ENCODE measurements at places on chromosomes 12 and 14. TPM values are rescaled to one million over a fixed set of nuclear protein-coding genes. Genes with fewer than 3 reads are reported as not detected.

DNA sequence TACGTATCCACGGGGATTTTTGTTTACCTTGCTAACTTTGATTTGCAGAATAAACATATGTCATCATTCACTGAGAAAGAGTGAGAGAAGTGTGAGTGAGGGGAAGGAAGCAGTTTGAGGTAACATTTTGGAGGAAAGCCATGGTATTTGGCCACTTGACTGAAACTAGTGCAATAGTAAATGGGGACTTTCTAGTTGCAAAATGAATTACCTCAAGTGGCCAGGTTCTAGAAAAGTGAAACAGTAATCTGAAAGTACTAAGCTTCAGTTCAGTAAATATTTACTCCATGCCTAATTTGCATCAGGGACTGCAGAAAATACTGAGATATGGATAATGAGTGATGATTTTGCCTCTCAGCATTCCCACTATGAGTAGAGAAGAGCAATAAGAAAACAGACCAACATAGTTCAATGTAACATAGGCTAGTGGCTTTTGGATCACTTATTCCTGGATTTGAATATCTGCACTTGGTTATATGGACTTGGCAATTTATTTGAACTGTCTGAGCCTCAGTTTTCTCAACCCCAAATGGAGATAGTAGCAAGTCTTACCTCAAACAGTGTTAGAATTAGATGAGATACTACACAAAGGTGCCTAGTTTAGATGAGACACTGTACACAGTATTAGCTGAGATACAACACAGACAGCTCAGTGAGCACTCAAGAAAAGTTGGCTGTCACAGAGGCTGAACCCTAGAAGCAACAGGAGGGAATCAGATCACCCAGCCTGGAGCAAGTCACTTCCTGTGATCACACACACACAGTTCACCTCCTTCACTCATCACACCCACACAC is 439.1 kb downstream of the NPAS3 start:
- DNase-seq, result no peak

Gene SPIC
- total RNA-seq, result not detected

- DNase-seq, result no peak
Measured at GRCh38 chr12:118980407-118981014, 830 bp upstream of the SRRM4 start.

GRCh38 chr12:1880153-1880845 is 38.2 kb downstream of the CACNA2D4 start:
- DNase-seq, result no peak

Gene ARHGDIB
- 69.4 TPM for total RNA-seq

GRCh38 chr14:72978856-72979255 is 48.0 kb downstream of the ZFYVE1 start:
- no peak for DNase-seq

- DNase-seq, result no peak
Measured at GRCh38 chr12:10697862-10698261, 24.0 kb upstream of the STYK1 start.

DNA sequence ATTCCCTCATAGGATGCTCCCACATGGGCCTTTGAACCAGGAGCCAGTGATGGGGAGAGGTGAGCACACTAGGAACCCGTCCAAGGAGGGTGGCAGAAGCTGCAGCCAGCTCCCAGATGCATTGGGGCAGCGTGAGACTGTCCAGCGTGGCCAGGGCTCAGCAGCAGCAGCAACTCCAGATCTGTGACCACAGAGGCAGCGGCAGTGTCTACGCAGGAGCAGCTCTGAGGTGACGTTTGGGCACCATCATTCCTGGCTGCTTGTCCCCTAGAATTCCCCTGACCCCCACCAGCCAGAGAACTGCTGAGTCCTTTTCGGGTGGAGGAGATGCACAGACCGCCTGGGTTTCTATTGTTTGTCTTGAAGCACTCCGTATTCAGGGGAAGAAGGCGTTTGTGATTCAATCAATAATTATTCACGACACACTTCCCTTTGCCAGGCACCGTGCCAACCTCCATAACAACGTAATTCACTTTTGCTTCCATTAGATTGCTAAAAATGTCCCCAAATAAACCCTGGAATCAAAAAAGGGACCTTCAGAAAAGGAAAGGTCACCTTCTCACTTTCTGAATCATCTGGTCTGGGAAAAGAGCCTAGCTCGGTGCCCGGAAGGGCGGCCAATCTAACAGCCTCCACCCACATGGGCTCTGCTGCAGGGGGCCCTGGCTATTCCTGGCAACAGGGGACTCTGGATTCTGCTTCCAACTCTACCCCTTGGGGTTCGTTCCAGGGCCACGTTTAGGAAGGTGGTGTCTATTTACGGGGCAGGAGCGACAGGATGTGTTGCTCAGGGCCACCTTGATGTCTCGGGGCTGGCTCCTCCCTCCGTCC is 11.4 kb upstream of the BDKRB2 start:
- DNase-seq, result peak; percentile 17

- DNase-seq, result peak; percentile 9
Measured at GRCh38 chr12:117472983-117473382, 111.6 kb upstream of the NOS1 start.

DNA sequence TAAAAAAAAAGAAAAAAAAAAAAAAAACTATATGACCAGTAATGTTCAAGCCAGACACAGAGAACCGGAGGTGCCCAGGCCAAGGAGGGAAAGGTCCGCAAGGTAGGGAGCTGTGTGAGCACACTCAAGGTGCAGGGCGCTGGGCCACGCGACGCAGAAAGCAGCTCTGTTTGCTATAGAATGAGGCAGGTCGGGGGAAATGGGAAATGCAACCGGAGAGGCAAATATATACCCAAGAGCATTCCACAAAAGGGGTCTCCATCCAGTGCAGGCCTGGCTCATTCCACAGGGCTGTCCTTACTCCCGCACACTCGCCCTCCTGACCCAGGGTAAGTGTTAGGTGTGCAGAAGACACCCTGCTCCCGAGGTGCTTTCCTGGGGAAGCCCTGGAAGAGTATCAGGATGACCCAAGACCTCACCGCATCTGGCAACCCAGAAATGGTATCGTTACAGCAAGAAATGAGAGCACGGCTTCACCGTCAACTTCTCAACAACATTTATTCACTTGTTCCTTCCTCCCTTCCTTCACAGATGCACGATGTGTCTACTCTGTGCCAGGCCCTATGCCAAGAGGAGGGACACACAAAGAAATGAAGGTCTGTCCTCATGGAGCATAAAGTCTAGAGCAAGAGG is 86.4 kb downstream of the BCL11B start:
- no peak for DNase-seq

- DNase-seq, result no peak
Measured at GRCh38 chr12:52788876-52789636, 6.9 kb downstream of the KRT3 start.

DNA sequence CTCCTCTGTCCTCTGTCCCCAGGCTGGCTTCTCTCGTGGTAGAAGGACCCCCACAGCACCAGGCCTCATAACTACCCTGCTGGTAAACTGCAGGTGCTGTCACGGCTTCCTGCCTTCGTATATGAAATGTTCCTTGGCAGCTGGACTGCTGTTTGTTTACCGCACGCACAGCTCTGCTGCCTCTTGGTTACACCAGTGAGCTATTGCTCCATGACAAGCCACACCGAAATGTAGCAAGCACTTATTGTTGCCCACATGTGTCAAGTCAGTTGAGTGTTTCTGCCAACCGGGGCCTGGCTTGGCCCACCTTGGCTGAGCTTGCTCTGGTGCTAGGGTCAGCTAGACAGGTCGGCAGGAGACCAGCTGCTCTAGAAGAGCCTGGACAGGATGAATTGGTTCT is 21.7 kb upstream of the TCL1B start:
- DNase-seq, result no peak

GRCh38 chr12:6828781-6829535 is 751 bp downstream of the P3H3 start:
- no peak for DNase-seq

DNA sequence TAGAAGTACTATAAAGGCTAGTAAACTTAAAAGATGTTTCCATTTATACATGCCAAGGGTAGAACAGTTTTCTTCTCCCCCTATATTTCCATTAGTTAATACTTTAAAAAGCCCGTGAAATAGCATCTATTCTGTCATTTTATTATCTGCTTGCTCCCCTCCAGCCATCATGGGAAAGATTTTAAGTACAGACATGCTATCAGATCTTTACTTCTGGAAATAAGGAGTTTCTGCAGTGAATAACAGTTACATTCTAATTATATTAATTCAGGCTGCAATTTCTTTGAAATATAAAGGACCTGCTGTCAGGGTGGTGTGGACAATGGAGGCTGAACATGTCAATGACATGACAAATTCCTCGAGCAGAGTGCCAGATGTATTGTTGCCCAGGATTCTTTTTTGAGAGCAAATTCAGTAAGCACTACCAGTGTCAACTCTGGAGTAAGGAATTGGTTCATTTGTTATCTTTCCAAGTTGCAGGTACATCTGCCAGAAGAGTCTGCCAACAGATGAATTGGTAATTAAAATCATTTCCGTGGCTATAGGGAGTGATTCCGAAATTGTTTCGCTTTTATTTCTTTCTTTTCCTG is 151.3 kb downstream of the BTG1 start:
- DNase-seq, result peak; percentile 34

GRCh38 chr12:22687361-22688076 is 62.5 kb downstream of the ETNK1 start:
- DNase-seq, result peak; percentile 81

- no peak for DNase-seq
Measured at GRCh38 chr14:58565832-58566231, 71.9 kb upstream of the DACT1 start.

- DNase-seq, result no peak
Measured at GRCh38 chr12:65908147-65908546, 83.9 kb downstream of the HMGA2 start.

GRCh38 chr12:121905746-121906145 is 12.6 kb upstream of the CFAP251 start:
- DNase-seq, result no peak

Gene SAMD15
- total RNA-seq, result 0.38 TPM

- no peak for DNase-seq
Measured at GRCh38 chr14:91115986-91116770, 2.3 kb downstream of the DGLUCY start.

DNA sequence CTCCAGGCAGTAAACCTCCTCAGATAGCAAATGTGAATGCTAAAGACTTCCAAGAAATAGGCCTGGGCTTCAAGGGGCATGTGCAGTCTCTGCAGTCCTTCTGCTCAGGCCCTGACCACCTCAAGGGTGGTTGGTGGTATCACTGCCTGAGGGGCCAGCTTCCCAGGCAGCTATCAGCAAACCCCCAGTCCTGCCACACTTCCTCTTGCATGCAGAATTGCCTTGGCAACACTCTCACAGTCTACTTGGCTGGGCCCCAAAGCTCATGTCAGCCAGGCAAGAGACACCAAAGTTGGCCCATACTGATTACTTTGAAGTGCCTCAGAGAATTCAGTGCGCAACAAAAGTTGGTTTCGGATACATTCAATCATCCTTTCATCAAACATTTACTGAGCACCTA is 3.5 kb upstream of the ASB8 start:
- DNase-seq, result peak; percentile 50

DNA sequence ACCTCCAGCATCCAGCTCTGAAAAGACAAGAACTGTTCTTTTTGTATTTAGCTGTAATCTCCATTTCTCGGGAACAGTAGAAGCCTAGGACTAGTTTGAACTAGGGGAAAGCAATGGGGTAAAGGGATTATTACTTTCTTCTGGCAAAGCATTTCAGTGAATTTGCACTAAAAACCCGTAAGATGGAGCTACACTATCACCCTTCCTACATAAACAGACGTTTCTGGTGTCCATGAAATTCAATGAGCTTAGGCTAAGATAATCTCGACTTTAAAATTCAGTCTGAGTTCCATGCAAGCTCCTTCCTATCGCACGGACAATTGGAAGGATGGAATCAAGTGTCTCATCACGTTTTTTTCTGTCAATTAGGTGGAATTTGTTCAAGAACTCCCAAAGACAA is 24.0 kb downstream of the ACSM4 start:
- no peak for DNase-seq

- DNase-seq, result no peak
Measured at GRCh38 chr12:108310489-108310888, 28.6 kb downstream of the CMKLR1 start.

- DNase-seq, result no peak
Measured at GRCh38 chr12:14591719-14592118, 24.0 kb upstream of the PLBD1 start.

DNA sequence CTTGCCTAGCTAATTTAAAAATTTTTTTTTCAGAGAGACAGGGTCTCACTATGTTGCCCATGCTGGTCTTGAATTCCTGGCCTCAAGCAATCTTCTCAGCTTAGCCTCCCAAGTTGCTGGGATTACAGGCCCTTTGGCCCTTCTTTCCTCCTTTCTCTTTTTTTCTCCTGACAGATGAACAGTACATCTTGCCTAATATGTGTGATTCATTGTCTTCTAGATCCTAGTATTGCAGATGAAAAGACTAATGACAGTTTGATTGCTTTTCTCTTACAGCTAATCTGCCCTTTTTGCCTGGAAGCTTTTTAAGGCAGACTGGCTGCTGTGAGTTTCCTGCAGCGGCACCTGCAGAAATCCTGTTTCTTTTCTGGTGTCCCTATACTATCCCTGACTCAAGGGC is 12.0 kb downstream of the DEPDC4 start:
- DNase-seq, result no peak

Gene MYH6
- total RNA-seq, result not detected

DNA sequence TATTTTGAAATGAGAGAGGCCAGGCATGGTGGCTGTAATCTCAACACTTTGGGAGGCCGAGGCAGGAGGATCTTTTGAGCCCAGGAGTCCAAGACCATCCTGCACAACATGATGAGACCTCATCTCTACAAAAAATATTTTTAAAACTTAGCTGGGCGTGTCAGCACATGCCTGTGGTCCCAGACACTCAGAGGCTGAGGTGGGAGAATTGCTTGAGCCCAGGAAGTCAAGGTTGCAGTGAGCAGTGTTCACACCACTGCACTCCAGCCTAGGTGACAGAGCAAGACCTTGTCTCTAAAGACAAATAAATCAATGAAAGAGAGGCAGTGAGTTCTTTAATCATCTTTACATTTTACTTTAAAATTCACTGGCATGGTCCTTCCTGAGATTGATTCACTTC is 124.5 kb downstream of the DUSP6 start:
- DNase-seq, result no peak

Data from dermis microvascular lymphatic vessel endothelial cell (primary cell).